ENCODE measurements at places on chromosomes 4 and X.

DNA sequence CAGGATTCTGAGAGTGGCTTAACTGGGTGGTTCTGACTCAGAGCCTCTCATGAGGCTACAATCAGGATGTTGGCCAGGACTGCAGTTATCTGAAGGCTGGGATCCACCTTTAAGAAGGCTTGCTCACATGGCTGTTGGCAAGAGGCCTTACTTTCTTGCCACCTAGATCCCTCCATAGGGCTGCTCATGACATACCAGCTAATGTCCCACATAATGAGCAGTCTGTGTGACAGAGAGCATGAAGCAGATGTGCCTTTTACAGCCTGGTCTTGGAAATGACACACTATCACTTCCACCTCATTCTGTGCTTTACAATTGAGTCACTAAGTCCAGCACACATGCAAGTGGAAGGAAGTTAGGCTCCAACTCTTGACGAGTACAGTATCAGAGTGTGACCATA is 4.3 kb upstream of the RBM3 start:
- no peak for DNase-seq

DNA sequence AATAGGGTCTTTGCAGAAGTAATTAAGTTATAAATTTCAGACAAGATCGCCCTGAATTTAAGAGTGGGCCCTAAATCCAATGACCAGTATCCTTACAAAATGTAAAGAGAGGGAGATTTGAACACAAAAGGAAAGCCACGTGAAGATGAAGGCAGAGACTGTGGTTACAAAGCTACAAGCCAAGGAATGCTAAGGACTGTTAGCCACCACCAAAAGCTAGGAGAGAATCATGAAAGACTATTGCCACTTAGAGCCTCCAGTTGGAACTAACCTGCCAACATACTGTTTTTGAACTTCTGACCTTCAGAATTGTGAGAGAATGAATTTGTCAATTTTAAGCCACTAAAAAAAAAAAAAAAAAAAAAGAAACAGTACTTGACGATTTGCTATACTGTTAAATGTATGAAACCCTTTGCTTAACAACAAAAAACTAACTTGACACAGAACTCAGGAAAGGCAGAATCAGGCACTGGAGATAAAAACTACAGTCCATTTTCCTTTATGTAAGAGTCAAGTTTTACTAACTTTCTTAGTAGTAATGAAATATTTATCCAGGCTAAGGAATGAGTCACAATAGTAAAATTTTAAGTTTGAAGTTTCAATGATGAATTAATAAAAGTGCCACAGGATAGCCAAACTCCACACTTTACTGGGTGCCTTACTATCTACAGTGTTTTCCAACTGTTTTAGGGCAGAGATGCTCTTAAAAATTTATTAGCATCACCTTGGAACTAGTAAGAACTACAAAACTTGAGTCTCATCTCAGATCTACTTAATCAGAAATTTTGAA is 25.1 kb downstream of the DHX15 start:
- no peak for DNase-seq

DNA sequence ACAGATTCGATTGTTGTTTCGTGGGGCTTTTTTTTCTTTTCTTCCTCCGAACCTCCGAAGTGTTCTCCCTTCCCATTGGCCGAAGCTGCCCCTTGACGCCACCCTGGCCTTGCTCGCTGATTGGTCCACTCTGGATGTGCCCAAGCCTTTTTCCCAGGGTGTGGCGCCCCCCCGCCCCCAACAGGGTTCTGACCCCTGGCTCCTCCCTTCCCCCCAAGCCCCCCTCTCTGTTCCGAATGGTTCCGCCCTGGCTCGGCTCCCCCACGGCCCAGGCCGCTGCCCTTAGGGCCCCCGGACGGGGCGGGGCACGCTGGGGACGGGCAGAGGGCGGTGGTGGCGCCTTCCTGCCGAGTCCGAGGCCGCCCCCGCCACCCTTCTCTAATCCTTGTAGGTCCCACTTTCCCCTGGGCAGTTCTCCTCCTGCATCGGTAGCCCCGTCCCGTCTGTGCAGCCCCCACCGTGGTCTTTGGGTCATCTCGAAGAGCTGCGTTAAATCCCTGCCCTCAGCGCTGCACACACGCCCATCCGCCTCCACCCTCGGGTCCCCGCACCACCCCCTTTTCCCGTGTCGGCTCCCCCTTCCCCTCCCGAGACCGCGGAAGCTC is 25.5 kb downstream of the UTP14A start:
- peak; percentile 88 for DNase-seq

DNA sequence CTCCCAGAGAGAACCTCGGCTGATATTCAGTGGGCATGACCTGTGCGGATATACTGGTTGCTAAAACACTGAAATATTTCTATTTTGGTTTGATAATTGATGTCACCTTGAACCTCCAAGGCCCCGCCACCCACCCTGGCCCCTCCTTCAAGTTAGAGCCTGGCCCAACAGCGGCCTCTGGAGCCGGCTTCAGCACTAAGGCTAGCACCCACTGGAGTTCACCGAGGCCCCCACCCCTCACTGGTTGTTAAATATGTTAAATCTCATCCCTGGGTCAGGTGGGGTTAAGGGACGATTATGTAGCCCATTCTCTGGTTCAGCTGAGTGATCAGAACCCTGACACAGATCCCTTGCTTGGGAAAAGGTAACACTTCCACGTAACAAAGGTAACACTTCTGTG is 24.3 kb downstream of the SEL1L3 start:
- no peak for DNase-seq

DNA sequence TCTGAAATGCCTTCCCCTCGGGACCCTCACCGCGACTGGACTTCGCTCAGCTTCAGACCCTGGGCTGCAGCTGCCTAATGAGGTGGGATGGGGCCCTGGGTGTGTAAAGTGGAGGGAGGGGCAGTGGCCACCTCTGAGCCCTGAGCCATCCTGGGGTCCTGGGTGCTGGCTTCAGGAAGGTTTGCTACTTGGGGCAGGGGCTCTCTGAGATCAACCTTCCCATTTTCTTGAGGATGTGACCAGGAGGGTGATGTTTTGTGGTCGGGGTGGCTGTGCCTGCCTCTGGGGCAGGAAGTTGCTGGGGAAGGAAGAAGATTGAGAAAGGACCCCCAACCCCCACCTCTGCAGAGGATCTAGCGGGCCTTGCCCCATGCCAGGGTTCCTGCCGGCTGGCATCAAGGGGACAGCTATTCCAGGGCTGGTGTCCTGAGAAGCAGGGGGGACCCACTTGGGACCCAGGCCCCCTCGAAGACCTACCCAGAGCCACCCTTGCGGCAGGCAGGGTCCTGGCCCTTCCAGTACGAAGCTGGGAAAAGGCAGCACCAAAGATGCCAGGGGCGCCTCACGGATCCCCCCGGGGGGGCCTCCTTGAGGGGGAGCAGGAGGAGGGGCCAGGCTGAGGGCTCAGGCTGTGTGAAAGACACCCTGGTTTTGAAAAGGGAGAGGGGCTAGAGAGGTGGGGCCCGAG is 6.5 kb downstream of the SH3BP2 start:
- no peak for DNase-seq

- no peak for DNase-seq
Observed at GRCh38 chr4:26780539-26780938, 80.1 kb upstream of the STIM2 start.

DNA sequence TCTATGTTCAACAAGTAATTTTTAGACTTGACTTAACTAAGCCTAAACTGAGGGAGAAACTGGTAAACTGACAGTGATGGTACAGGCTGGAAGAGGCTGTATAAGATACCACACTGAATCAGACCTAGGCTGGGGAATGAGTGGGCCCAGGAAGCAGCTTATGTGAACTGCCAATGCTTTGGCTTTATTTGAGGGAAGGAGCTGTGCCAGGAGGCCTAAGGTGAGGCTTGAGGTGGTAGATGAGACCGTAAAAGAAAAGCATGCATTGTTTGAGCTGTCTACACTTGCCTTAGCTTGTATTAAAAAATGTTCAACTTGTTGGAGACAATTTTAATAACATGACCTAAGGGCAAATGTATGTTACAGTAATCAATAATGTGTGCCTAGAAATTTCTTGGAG is 96.2 kb downstream of the RS1 start:
- DNase-seq = no peak

DNA sequence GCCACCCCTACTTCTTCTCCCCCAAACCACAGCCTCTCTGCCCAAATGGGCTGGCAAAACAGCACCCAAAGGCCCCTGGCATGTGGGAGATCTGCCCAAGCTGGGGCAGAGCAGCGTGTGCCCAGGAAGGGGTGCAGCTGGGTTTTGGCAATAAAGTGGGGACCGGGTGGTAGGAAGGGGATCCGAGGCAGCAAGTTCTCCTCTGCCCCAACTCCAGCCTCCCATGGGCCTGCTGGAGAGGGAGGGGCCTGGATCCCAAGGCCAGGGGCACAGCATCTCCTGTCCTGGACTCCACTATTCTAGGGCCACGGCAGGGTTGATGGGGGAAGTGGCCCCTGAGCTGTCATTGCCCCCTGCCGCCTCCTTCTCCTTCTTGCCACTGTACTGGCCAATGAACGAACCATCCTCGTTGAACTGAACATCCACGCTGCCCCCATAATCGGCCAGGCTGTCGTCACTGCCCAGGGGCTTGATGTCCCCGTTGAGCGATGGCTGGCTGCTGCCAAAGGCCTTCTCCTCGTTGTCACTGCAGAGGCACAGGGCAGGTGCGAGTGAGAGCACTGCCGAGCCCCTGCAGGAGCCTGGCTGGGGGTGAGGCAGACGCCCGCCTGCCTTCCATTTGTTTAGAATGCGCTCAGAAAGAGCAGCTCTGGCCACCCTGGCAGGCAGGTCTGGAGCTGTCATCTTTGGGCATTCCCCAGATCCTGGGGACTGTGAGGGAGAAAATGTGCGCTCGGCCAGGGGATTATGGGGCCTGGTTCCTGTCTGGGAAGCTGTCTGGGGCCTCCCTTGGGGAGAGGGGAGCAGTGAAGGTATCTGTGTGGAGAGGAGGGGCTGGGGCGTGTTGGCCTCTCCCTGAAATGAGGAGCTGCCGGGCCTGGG is 23.4 kb downstream of the L1CAM start:
- DNase-seq = no peak

DNA sequence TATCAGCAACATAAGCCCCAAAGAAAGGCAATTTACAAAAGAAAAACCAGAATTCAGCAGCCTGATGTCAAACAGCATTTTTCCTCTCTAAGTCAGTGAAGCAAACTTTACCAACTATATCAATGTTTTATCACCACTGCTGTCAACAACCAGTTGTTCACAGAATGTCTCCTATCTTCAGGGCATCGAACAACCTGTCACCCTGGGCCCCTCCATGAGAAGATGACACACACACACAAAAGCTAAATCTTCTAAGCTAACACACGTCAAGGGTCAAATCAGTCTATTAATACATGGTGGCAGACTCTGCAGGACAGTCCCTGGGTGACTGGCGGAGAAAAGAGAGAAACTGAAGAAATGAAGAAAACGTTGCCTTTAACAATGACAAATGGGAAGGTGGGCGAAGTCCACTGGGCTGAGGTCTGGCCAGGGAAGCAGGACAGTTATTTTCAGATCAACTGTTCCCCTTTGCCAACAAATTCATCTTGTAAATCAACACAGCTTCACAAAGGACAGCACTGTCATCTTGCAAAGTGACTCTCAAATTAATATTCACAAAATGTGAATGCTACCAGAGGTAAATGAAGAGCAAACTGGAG is 13.0 kb downstream of the FAT1 start:
- DNase-seq = no peak

DNA sequence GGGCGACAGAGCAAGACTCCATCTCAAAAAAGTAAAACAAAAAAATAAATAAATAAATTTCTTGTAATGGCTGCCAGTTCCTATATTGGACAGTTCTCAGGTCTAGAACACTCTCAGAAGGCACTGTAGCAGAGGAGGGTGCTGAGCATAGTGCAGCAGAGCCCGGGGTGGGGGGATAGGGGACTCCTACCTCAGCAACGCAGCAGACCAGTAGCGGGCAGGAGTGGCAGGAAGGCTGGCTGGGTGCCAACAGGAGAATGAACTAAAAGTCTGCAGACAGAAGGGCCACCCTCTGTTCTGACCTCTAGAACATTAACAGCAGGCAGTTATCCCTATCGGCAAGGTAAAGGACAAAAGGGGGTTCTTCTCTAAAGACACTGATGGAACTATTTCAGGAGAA is 20.2 kb downstream of the PDK3 start:
- DNase-seq = no peak

- no peak for DNase-seq
Observed at GRCh38 chrX:97860226-97860625, 976.5 kb downstream of the RPA4 start.

GRCh38 chrX:70012756-70013155 is 37.0 kb downstream of the AWAT2 start:
- no peak for DNase-seq

DNA sequence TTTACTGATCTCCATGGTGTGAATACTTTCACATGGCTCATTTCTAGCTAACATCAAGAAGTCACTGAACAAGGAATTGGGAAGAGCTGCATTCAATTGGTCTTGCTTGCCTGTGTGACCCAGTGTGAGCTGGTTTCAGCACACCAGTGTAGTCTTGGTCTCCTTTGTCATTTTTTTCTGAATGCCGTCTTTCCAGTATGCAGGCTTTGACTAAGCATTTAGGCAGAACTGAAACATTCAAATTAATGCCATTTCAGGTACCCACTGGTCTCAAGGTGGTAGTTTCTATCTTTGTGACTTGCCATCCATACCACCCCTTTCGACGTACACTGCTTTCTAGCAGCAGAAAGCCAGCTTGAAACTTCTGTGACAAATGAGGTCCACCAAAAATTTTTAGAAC is 550.5 kb upstream of the BOD1L1 start:
- no peak for DNase-seq

DNA sequence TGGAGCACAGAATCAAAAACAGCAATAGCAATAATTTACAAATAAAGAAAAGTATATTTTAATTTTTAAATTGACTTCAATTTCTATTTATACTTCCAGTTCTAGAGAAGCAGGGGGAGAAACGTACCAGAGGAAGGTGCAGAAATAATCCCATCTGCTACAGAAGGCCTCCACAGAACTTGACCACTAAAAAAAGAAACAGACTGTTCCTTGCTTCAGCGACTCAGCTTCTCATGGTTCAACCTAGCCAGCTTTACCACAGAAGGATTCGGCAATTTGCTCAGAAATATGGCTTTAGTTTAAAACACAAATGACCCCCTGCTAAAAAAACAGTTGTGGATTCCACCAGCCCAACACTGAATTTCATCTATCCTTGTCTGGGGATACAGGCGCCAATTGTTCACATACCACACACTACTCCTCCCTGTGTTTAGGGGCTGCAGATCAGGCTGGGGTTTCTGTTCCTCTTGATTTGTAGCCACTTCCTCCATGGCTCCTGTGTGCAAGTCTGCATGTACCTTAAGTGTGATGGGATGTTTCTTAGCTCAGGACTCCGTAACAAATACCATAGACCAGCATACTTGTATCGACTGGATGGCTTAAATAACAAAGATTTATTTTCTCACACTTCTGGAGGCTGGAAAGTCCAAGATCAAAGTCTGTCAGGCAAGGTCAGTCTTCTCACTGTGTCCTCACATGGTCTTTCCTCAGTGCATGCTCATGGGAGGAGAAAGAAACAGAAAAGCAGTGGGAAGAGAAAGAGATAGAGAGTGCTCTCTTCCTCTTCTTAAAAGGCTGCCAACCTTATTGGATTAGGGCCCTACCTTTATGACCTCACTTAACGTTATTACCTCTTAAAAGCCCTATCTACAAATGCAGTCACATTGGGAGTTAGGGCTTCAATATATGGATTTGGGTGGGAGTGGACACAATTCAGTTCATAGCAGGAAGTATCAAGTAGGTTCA is 79.1 kb downstream of the AMOT start:
- no peak for DNase-seq

All from erythroblast (primary cell).